ENCODE measurements at places on chromosomes 6 and 20. TPM values are rescaled to one million over a fixed set of nuclear protein-coding genes. Genes with fewer than 3 reads are reported as not detected.
A peak's percentile ranks its signal among the peaks of the same experiment; 100 is the strongest.

MLN gene
- not detected for total RNA-seq

TJAP1 gene
- 11.5 TPM for total RNA-seq

OLIG3 gene
- not detected for total RNA-seq

TMEM74B gene
- total RNA-seq = 2.8 TPM

DNA sequence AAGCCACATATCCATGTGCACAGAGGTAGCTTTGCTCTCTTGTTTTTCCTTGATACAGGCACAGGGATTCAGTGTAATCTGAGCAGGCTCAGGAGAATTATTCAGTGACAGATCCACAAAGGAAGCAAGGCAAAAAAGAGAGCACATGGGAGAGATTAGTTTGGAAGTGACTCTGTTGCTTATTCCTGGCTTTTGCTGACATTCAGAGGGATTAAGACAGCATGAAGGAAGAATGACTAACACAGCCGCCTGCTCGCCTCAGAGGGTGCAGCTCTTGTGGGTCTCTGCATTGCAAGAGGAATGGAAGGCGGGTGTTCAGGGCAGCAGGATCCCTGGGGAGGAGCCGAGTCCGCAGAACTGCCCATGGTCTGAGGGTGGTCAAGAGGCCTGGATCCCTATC is 203.4 kb upstream of the KCNQ5 start:
- no peak overlapping the region for H3K27ac ChIP-seq
- DNase-seq = no peak
- H3K27me3 ChIP-seq = no peaks in the 10 kb centered on the region
- H3K4me3 ChIP-seq = no peak overlapping the region

DNA sequence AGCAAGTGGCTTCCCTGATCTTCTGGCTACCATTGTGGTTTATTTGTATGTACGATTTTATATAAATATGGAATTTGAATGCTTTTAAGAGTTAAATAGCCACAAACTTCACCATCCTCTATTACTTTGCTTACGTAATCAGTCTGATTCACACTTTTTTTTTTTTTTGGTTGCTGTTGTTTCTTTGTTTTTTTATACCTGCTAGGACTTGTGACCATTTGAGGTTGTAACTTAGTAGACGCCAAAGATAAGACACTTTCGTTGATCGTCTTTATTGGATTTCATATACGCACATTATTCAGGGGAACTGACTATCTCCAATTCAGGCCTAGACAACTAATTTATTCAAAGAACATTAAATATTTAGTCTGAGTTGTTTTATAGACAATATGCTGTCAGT is 559.0 kb downstream of the CBLN4 start:
- H3K27ac ChIP-seq = no peak overlapping the region
- no peak for DNase-seq
- H3K27me3 ChIP-seq = no peaks in the 10 kb centered on the region
- H3K36me3 ChIP-seq = no peaks in the 10 kb centered on the region
- no peak overlapping the region for H3K4me3 ChIP-seq

- H3K36me3 ChIP-seq = no peaks in the 10 kb centered on the region
- no peaks in the 10 kb centered on the region for H3K4me1 ChIP-seq
- no peak for DNase-seq
- no peak overlapping the region for H3K4me3 ChIP-seq
- peak overlapping the region; percentile 64 for H3K27ac ChIP-seq
Observed at GRCh38 chr6:109305028-109305427, 77.2 kb downstream of the CD164 start.

- H3K27ac ChIP-seq = peak overlapping the region; percentile 5
- no peak overlapping the region for H3K4me3 ChIP-seq
- H3K36me3 ChIP-seq = no peaks in the 10 kb centered on the region
- DNase-seq = no peak
Observed at GRCh38 chr6:111278731-111279130, 191.4 kb downstream of the SLC16A10 start.

DNA sequence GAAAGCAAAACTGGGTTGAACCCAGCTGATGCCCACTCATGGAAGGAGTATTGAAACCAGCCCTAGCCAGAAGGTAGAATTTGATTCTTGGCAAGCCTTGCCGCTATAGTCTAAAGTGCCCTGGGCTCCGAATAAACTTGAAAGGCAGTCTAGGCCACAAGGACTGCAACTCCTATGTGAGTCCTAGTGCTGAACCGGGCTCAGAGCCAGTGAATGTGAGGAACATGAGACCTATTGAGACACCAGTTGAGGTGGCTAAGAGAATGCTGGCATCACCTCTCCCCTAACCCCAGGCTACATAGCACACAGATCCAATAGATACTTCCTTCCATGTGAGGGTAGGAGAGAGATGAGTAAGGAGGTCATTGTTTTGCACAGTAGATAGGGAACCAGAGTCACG is 3.5 kb upstream of the DEFB110 start:
- no peaks in the 10 kb centered on the region for H3K4me1 ChIP-seq
- no peak overlapping the region for H3K27ac ChIP-seq
- no peaks in the 10 kb centered on the region for H3K27me3 ChIP-seq
- no peak for DNase-seq

GRCh38 chr6:2687456-2687855 is 63.3 kb downstream of the MYLK4 start:
- H3K27me3 ChIP-seq = no peaks in the 10 kb centered on the region
- DNase-seq = no peak
- no peak overlapping the region for H3K27ac ChIP-seq
- no peak overlapping the region for H3K4me3 ChIP-seq
- H3K36me3 ChIP-seq = no peaks in the 10 kb centered on the region

DNA sequence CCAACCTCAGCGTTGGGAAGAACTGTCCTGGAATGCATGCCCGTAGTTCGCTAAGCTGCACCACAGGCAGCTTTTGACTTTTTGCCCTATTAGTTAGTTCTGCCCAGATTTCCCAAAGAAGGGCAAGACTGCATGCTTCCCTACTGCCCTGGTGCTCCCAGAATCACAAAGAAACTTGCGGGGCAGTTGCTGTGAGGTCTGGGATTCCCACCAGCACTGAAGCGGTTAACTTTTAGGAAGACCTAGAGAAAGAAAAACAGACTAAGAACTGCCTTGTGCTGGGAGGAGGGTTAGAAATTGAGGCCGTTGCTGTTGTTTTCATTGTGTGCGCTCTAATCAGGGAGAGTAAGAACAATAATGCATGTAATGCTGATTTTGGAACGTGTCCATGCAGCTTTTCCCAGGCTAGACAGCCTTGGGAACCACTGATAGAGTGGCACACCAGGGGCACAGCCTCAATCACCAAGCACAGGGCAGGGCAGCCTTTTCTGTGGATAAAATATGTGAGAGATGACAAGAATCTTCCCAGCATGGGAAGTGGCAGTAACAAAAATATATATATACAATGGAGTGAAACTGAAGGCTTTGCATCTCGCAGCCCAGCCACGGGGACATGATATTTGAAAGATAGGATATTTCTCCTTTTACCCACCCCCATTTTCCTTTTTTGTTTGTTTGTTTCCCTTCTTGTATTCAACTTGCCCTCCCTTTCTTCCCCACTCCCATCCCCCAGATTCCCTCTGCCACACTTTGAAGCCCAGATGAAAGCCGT is 137.7 kb upstream of the HEY2 start:
- H3K27me3 ChIP-seq = no peaks in the 10 kb centered on the region
- no peak overlapping the region for H3K27ac ChIP-seq
- no peak overlapping the region for H3K4me3 ChIP-seq

- DNase-seq = peak; percentile 65
- peaks cover 7% of the 10 kb centered on the region for H3K4me1 ChIP-seq
- no peaks in the 10 kb centered on the region for H3K36me3 ChIP-seq
- peak overlapping the region; percentile 92 for H3K27ac ChIP-seq
- H3K4me3 ChIP-seq = no peak overlapping the region
Observed at GRCh38 chr6:3406362-3406821, 50.5 kb downstream of the SLC22A23 start.

DNA sequence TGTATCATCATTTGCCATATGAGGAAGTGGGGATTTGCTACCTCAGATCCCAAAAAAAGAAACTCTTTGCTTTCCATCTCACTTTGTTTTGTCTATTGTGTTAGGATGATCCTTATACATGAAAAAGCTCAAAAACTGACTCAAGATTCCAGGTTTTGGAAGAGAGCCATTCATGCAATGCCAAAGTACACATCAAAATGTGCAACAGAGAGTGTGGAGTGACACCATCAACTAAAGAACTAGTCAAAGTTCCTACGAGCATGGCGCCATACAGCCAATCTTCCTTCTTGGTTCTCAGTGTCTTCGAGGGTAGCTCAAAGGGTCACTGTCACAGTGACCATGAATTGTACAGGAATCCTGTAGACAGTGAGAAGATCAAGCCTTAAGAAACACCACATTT is 255.8 kb upstream of the SASH1 start:
- H3K27ac ChIP-seq = no peak overlapping the region
- H3K27me3 ChIP-seq = no peaks in the 10 kb centered on the region
- H3K4me1 ChIP-seq = no peaks in the 10 kb centered on the region
- no peak overlapping the region for H3K4me3 ChIP-seq
- H3K36me3 ChIP-seq = no peaks in the 10 kb centered on the region

DNA sequence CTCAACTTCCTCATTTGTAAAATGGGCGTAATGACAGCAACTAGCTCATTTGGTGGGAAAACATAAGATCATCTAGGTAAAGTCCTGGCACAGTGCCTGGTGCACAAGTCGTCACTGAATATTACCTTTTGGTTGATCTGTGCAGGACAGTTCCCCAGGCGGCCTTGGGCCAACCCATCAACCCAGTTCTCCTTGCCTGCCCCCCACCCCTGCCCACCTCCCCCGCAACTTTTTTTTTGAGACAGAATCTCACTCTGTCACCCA is 99.2 kb downstream of the JPH2 start:
- no peaks in the 10 kb centered on the region for H3K27me3 ChIP-seq
- DNase-seq = no peak
- no peaks in the 10 kb centered on the region for H3K4me1 ChIP-seq
- H3K36me3 ChIP-seq = no peaks in the 10 kb centered on the region
- no peak overlapping the region for H3K27ac ChIP-seq
